ENCODE measurements at places on chromosomes 7 and 10.

DNA sequence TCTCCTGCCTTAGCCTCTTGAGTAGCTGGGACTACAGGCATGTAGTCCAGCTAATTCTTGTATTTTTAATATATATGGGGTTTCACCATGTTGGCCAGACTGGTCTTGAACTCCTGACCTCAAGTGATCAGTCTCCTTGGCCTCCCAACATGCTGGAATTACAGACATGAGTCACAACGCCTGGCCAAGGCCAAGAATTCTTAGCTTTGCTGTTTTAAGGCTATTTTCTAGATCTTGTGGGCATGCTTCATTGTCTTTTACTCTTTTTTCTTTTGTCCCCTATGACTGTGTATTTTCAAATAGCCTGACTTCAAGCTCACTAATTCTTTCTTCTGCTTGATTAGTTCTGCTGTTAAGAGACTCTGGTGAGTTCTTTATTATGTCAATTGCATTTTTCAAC is 56.4 kb upstream of the TAS2R16 start:
- DNase-seq, result no peak

DNA sequence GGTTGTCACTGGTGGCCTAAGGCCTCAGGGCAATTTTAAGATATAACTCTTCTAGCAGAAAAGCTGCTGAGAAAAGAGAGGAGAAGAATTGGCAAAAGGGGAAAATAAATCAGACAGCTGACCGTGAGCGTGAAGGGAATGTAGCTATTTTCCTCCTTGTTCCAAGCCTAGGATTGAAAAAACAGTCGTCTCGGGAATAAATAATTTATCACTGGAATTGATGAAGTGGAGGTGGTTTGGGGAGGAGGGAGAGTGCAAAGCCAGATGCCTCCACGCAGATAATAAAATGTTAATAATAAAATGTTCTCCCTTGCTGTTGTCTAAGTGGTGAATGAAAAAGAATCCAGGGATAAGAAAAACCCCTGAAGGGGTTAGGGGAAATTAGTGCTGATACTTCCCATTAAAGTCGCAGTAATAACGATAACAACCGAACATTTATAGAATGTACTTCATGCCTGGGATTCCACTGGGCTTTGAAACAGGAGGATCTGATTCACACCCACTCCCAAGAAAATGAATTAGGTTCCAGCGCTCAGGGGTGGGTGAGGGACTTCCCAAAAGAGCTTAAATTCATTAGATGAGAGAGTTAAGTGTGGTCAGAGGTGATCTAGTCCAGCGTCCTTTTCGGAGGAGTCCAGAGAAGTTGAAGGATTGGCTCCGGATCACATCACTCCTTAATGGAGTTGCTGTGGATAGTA is 27.3 kb downstream of the BAMBI start:
- no peak for DNase-seq

DNA sequence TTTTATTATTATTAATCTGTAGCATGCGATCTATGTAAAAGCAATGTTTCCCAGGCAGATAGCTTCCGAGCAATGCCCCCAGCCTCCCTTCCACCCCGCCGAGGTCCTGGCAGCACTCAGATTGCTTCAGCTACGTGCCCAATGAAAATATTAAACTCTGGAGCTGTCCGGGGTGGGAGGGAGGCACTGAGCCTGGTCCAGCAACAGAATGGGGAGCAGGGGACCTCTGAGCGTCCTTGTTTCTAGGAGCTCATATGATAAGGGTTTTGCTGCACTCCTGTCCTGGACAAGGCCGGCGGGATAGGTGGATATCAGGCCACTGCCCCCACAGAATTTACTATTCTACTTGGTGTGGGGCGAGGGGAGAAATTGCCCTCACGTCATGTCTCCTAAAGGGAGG is 44.5 kb upstream of the CDK1 start:
- DNase-seq, result no peak

- DNase-seq, result no peak
These were observed 427.4 kb downstream of the SH2D4B start for GRCh38 chr10:80964955-80965614.

- DNase-seq, result no peak
These were observed 217.1 kb upstream of the FRMD4A start for GRCh38 chr10:14547816-14548215.

GRCh38 chr10:79608505-79609375 is 2.0 kb upstream of the SFTPA1 start:
- DNase-seq, result peak; percentile 23

GRCh38 chr10:3902054-3902808 is 117.2 kb upstream of the KLF6 start:
- DNase-seq, result no peak

DNA sequence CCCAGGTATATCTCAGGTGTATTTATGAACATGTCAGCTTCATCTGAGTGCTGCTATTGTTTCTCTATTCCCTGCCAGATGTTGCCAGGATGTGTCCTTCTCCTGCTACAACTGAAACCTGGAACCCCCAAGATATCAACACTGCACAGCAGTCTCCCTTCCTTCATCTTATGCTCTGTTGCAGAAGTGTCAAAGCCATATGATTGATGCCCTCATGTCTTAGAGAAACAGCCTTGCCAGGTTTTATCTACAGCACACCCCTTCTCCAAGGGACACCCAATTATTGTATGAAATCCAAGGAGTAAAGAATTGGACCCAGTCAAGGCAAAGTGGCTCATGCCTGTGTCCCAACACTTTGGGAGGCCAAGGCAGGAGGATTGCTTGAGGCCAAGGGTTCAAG is 60.5 kb upstream of the GHITM start:
- DNase-seq, result no peak

DNA sequence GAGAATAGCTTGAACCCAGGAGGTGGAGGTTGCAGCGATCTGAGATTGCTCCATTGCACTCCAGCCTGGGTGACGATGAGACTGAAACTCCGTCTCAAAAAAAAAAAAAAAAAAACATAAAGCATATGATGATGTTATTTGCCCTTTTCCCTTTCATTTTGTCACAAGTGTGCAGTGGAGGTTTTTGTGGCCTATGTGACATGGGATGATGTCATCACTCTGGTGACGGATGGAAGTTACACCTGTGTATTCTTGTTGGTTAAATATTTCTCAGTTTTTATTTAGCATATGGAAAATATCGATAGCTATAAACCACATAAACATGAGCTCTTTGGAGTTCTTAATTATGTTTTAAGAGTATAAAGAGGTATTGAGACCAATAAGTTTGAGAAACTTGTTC is 71.8 kb upstream of the EMX2 start:
- DNase-seq, result no peak

- DNase-seq, result no peak
These were observed 34.5 kb downstream of the MTPN start for GRCh38 chr7:135942614-135943013.

DNA sequence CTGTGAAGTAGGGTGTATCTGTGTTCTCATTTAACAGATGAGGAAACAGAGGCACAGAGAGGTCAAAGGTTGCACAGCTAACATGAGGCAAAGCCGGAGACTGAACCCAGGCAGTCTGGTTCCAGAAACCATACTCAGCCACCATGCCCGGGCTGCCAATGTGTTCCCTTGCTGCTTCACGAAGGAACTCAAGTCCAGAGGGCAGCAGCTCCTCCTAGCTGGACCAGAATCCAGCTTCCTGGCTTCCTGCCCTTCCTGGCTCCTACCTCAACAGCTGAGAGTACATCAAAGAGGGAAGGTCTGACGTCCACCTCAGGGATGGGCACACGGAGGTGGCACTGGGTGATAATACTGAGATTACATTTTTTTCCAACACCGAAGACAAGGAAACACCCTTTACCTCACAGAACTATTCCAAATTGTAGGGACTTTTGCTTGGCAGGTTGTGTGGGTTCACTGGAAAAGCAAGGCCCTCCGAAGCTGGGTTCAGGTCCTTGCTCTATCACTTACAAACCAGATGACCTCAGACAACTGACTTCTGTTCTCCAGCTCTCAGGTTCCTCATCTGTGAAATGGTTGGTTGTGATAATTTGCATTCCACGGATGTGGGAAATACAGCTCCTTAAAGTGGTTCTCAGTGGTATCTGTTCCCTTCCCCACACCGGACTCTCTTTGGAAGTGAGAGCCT is 154.1 kb upstream of the ZMIZ1 start:
- DNase-seq, result no peak

- DNase-seq, result no peak
These were observed 55.6 kb upstream of the BET1 start for GRCh38 chr7:94059746-94060145.
